ENCODE measurements at places on chromosomes 7 and 10.

DNA sequence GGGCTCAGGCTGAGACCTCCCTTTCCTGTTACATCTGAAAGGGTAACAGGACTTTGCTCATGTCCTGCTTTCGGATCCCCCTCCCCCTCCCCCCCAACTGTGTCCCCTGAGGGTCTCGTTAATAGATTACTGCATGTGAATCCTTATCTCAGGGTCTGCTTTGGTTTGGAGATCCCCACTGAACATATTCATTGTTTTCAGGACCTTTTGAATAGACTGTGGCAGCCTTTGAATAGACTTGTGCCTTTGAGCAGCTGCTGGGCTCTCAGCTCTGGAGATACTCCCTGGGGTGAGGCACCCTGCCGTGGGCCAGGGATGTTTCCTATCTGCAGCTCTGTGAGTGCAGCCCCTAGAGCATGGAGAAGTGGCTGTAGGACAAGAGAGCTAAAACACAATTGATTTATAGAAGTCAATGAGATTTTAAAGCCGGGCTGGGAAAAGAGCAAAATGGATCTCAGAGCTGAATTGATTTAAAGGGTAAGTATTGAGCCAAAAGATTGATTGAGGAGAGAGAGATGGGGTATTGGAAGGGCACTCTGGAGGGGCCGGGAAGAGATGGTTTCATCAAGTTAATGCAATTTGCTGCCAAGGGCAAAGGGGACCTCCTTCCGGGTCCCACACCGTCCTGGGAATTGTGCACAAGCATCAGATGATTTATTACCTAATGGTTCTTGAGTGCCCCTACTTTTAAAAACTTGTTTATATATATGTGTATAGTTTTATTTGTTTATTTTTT is 9.9 kb downstream of the ARHGAP22 start:
- DNase-seq: no peak

DNA sequence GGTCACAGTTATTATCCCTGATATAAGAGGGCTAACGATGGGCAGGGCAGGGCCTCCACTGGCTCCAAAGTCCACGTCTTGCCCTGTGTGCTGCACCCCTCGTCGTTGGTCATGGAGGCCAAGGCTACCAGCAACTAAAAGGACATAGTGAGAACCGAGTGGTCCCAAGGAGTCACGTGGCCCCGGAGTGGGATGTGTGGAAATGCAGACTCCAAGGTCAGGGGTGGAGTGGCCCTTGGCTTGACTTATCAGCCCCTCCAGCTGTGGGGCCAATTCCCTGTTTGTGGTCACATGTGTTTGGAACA is 30.7 kb downstream of the BTBD16 start:
- no peak for DNase-seq

GRCh38 chr10:130361351-130362105 is 225.3 kb downstream of the GLRX3 start:
- DNase-seq: no peak

DNA sequence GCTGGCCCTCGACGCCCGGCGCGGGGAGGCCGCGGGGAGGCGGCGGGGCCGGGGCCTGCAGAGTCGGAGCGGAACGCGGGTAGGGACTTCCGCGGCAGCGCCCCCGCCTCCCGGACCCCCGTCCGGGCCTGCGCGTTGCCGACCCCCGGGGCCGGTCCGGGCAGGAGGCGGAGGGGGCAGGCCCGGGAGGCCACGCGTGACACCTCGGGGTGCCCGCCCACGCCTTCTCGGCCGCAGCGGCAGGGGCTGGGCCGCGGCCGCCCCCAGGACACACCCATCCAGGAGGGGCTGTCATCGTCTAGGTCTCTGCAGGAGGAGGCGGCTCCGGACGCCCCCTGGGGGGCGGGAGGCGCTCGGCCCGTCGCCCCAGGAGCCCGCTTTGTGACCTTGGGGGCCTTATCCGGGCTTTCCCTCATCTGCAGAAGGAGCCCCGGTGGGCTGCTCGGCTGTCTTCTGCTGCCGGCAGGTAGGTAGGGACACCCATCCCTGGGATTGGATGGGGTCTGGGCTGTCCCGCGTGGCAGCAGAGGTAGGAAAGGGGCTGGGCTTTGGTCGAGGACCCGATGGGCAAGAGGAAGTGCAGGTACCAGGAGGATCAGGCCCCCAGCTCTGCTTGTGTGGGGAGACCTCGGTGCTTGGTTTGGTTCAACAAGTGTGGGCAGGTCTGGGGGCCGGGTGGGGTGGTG is 569 bp downstream of the ZNF316 start:
- DNase-seq: no peak

DNA sequence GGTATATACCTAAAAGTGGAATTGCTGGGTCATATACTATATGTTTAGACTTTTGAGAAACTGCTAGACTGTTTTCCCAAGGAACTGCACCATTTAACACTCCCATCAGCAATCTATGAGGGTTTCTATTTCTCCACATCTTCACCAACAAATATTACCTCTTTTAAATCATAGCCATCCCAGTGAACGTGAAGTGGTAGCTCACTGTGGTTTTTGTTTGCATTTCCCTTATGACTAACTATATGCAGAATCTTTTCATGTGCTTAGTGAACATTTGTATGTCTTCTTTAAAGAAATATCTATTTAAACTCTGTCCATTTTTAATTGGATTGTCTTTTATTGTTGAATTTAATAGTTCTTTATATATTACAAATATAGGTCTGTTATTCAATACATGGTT is 115.8 kb upstream of the SEC61G start:
- no peak for DNase-seq

DNA sequence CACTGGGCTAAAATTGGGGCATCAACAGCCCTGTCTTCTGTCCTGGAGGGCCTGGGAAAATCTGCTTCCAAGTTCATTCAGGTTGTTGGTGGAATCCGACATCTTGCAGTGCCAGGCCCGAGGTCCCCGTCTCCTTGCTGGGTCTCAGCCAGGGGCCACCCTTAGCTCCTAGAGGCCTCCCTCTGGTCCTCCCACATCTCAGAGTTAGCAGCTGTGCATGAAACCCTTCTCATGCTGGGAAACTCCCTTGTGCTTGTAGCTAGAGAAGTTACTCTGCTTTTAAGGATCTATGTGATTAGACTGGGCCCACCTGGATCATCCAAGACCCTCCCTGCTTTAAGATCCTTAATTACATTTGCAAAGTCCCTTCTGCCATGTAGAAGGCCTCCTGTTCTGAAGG is 15.3 kb downstream of the HIP1 start:
- no peak for DNase-seq

GRCh38 chr10:113426181-113426877 is 126.5 kb upstream of the HABP2 start:
- DNase-seq: no peak

GRCh38 chr7:53151496-53151895 is 116.1 kb downstream of the POM121L12 start:
- DNase-seq: no peak

- DNase-seq: no peak
Measured at GRCh38 chr7:94394437-94395140, at the start of gene COL1A2. Gene COL1A2, plus strand, starts transcription at chr7:94394895. Its CDS starts 137 bp downstream, at chr7:94395032.

GRCh38 chr10:122462533-122463465 is 1.4 kb downstream of the HTRA1 start:
- no peak for DNase-seq

GRCh38 chr10:21751341-21752310 is 217.6 kb downstream of the MLLT10 start:
- DNase-seq: no peak

- DNase-seq: no peak
Measured at GRCh38 chr10:84423719-84424118, 95.3 kb downstream of the CCSER2 start.

- no peak for DNase-seq
Measured at GRCh38 chr7:95172420-95172819, 151.9 kb downstream of the PON1 start.

- no peak for DNase-seq
Measured at GRCh38 chr7:46207931-46208634, 287.0 kb upstream of the IGFBP3 start.

GRCh38 chr7:94366163-94366562 is 28.5 kb upstream of the COL1A2 start:
- no peak for DNase-seq

GRCh38 chr7:150846291-150847115 is 5.8 kb upstream of the AOC1 start:
- no peak for DNase-seq

- DNase-seq: no peak
Measured at GRCh38 chr7:121288894-121289293, 39.9 kb upstream of the WNT16 start.

GRCh38 chr7:128161466-128162125 is 79.5 kb upstream of the LEP start:
- no peak for DNase-seq

- DNase-seq: no peak
Measured at GRCh38 chr10:56662765-56663447, 301.8 kb upstream of the ZWINT start.

GRCh38 chr7:124497176-124497575 is 268.4 kb downstream of the GPR37 start:
- DNase-seq: no peak

GRCh38 chr7:134619627-134620331 is 26.9 kb upstream of the BPGM start:
- no peak for DNase-seq

DNA sequence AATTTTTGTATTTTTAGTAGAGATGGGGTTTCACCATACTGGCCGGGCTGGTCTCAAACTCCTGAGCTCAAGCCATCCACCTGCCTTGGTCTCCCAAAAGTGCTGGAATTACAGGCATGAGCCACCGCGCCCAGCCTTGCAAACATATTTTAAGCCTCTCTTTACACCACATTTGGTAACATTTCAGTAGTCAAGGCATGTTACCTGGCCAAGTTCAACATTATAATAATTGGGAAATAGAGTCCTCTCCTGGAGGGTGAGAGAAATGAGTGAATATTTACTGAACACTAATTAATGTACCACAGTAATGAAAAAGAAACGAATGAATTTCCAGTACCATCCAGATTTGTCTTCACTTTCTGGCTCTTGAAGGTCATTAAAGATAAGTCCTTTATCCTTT is 10.0 kb upstream of the CNOT4 start:
- DNase-seq: no peak

GRCh38 chr10:102741726-102742237 is 2.0 kb upstream of the WBP1L start:
- no peak for DNase-seq

DNA sequence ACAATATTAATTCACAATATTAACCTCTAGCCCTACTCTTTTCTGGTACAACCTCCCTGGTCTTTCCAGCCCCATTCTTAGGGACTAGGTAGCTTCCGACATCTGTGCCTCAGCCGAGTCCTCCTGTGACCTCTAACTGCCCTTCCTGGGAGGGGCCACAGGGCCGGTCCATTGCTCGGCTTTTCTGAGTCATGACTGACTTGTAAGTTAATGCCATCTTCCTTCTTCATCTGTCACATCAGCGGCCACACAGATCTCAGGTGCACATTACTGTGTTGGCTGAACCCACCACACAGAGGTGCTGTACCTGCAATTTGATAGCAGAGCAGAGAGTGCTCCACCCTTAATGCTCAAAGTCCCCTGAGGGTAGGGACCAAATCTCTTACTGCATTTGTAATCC is 4.1 kb upstream of the CPA4 start:
- no peak for DNase-seq

DNA sequence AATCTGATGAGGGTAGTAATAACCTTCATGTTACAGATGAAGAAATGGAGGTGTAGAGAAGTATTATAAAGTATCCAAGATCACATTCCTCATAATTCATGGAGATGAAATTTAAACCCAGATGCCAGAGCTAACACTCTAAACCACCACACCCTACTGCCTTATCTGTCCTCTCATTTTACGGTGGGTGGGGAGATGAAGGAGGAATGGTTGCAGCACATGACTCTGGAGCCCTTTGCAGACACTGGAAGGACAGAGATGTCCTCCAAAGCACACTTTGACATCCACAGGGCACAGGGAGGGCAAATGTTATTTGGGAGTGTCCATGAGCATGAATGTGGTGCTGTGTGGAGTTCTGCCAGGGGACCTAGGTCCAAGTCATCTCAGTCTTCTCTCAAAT is 1.1 kb downstream of the PLEKHS1 start:
- DNase-seq: no peak

- no peak for DNase-seq
Measured at GRCh38 chr10:56318816-56319215, 42.2 kb downstream of the ZWINT start.
